Stimulated activated naive CD8-positive, alpha-beta T cell treated with anti-CD3 and anti-CD28 coated beads, Interleukin-15, Interleukin-2, amounts not matched to agents 100 U/mL and 50 U/mL, for 24 hours (primary cell): ENCODE measurements at places on chromosomes 16 and 17.

- DNase-seq, result no peak
Observed at GRCh38 chr16:79862601-79863000, 262.1 kb upstream of the MAF start.

- DNase-seq, result peak; percentile 54
Observed at GRCh38 chr16:20383106-20384029, 21.2 kb downstream of the PDILT start.

- DNase-seq, result no peak
Observed at GRCh38 chr16:88596483-88596882, 26.3 kb downstream of the ZC3H18 start.

GRCh38 chr16:179211-180092 lies 807 bp upstream of the HBQ1 start:
- no peak for DNase-seq

GRCh38 chr17:80546267-80546666 lies 1.6 kb downstream of the RPTOR start:
- no peak for DNase-seq

- no peak for DNase-seq
Observed at GRCh38 chr16:78298986-78299385, 199.5 kb downstream of the WWOX start.

GRCh38 chr17:50199803-50200456 lies 1.5 kb downstream of the COL1A1 start:
- peak; percentile 71 for DNase-seq

DNA sequence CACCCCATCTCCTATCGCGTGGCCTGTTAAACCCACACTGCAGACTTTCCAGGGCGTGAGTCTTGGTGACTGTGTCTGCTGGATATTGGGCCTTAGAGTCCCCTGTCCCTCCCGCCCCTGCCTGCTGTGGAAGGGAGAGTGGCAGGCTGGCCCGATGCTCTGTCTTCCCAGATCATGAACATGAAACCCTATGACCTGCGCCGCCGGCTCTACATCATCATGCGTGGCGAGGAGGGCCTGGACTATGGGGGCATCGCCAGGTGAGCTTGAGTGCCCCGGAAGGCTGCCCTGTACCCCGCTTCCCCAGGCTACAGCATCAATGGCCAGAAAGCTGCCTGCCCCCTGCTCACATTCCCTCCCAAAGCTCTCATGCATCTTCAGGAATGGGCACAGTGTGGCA lies 19.5 kb upstream of the CLEC18A start:
- no peak for DNase-seq

- no peak for DNase-seq
Observed at GRCh38 chr17:604765-605164, 109.9 kb downstream of the VPS53 start.

DNA sequence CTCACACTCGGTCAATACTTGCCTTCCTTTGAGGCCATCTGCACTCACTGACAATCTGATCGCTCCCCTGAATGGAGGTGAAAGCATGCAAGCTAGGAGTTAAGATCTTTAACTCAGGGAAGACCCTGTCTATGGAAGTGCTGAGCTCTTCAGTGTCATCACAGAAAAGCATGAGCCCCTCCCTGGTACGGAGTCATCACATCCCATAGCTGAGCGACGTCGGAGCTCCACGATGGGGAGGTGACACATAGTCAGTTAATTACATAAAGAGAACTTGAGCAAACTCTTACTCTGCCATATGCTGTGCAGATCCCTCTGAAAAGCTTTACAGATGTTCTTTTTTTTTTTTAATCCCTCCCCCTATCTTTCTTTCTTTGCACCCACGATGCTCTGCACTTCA lies 463.2 kb downstream of the WWOX start:
- no peak for DNase-seq

DNA sequence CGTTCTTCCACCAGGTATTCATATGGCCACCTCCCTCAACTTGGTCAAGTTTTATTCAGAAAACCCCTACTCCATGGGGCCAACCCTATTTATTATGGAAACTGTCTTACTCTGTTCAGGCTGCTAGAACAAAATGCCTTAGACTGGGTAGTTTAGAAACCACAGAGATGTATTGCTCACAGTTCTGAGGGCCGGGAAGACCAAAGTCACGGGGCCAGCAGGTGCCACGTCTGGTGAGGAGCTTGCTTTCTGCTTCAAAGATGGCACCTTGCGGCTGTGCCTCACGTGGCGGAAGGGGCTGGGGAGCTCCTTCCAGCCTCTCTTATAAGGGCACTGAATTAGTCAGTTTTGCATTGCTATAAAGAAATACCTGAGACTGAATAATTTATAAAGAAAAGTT lies 74.3 kb downstream of the AXIN2 start:
- peak; percentile 13 for DNase-seq

DNA sequence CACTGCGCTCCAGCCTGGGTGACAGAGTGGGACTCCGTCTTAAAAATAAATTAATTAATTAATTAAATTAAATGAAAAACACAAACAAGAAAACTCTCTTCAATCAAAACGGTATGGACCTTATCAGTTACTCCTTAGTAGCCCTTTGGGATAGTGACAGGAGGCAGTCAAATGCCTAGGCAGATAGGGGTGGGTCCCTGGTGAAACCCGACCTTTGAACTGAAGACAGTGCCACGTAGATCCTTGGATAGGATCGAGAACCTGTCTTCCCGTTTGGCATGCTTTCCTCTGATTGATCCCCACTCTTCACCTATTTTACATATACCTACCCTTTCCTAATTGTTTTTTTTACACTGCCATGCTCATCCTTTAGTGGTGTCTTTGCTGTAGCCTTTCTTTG lies 22.2 kb upstream of the DHRS7B start:
- DNase-seq, result no peak

DNA sequence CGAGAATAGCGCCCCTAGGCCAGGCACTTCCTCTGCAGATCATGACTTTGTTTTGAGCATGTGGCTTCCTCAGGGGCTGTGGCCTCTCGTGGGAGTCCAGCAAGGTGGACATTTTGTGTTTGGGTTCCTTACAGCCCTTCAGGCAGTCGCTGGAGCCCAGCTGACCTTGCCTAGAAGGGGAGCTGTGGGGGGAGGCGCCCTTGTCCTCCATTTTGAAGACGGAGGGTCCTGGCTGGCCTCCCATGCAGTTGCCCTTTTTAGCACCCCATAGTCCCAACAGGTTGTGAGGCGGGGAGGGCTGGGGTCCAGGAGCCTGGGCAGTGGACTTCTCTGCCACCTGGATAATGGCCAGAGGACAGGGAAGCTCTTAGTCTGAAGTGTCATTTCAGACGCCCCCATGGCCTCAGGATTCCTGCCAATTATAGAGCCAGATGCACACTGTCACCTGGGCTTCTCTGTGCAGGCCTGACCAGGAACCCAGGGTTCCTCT lies 1.4 kb downstream of the SOST start:
- no peak for DNase-seq

GRCh38 chr17:68509141-68510057 lies 2.8 kb upstream of the PRKAR1A start:
- no peak for DNase-seq

- DNase-seq, result no peak
Observed at GRCh38 chr17:3571043-3571900, 13.7 kb upstream of the TRPV3 start.

- DNase-seq, result no peak
Observed at GRCh38 chr17:57337390-57337789, 81.1 kb downstream of the MSI2 start.

DNA sequence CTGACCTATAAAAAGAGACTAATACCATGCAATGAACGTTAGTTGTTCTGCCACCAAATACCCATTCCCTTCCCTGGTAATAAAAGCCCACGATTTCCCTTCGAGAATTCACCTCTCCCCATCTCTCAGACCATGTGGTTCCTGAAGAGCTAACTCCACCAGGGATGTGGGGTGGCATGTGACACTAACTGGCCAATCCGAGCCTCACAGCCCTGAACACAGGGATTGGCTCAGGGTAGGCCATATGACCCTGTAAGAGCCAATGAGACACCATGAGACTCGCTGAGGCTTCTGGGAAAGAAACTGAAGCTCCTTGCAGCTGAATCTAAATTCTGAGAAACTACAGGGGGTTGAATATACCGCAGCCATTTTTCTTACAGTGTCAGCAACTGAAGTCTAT lies 21.1 kb downstream of the HELZ start:
- DNase-seq, result no peak

GRCh38 chr17:56658648-56659047 lies 65.1 kb downstream of the NOG start:
- no peak for DNase-seq

DNA sequence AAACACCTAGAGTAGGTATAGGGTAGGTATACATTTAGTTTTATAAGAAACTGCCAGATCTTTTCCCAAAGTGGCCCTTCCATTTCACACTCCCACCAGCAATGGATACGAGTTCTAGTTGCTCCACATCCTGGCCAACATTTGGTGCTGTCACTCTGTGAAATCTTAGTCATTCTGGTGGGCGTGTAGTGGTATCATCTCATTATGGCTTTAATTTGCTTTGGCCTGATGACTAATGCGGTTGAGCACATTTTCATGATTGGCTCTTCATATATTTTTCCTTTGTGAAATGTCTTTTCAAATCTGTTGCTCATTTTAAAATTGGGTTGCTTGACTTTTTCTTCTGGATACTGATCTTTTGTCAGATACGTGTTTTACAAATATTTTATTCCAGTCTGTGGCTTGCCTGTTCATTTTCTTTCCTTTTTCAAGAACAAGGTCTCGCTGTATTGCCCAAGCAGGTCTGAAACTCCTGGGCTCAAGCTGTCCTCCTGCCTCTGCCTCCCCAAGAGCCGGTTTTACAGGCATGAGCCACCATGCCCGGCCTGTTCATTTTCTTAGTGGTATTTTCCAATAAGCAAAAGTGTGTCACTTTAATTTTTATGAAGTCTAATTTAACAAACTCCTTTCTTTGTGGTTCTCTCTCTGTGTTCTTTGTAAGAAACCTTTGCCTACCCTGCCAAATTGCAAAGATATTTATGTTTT lies 192.4 kb downstream of the SEC14L1 start:
- DNase-seq, result peak; percentile 52

DNA sequence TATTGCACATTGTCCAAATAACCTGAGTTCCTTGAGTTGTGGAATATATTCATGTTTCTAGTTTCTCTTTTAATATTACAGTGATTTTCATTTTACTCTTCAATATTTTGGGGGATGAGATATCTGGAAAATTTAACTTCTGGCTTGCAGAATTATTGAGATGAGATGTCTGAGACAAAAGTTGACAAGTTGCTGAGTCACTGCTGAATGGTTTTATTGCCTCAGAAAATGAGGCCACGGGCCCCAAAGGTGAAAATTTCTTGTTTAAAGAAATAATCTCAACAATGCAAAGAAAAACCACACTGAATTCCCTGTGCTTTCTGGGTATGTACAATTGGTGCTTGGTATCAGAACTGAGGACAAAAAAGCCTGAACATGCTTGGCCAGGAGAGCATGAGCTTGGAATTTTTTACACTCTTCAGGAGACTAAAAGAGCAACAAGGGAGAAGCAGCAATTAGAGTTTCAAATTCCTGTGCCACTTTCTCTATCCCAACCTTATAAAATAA lies 129.2 kb upstream of the TOM1L1 start:
- no peak for DNase-seq

GRCh38 chr17:49748791-49749190 lies 15.1 kb downstream of the FAM117A start:
- peak; percentile 57 for DNase-seq

DNA sequence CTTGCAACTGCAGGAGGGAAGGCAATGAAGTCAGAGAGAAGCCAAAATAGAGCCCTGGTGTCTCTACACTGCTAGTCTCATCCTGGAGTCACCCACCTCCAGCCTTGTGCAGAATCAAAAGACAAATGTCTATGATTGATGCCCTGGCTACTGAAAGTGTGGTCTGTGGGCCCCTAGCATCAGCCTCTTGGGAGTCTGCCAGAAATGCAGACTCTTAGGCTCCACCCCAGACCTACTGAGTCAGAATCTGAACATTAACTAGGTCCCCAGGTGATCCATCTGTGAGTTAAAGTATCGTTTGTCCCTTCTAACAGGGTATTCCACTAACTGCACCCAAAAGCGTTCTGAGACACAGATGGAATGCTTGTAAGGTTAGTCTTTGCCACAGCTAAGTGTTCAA lies 21.2 kb downstream of the EARS2 start:
- DNase-seq, result no peak

DNA sequence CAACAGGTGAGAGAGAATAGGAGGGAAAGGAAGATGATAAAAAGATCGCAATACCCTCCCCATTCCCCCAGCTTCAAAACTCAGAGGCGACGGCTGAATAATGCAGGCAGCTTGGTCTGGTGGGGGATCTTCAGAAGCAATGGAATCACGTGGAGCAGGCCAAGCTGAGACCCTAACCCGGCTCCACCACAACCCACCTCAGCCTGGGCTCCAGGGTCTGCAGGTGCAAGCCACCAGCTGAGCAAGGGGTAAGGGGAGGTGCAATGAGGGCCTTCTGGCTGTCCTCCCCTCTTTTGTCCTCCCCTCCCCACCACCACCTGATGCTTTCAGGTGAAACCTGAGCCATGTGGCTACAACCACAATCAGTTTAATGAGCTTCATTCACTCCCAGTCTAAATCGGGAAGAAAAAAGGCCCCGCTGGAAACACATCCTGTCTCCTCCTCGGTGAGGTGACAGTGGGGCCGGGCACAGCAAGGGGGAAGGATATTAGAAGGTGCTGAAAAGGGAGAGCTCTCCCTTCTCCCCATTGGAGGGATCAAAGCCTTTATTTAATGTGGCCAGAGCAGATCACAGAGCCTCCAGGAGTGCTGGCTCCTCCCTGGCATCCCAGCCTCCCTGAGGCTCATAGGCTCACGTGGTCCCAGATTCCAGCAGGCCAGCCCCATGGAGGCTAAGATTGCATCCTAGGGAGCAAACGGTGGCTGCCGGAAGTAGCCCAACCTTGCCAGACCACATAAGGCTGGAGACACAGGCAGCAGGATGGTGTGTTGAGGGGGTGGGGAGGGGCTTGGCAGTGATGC lies 261.0 kb downstream of the SOX9 start:
- no peak for DNase-seq

GRCh38 chr16:75644240-75645012 lies 3.0 kb downstream of the KARS1 start:
- DNase-seq, result no peak

DNA sequence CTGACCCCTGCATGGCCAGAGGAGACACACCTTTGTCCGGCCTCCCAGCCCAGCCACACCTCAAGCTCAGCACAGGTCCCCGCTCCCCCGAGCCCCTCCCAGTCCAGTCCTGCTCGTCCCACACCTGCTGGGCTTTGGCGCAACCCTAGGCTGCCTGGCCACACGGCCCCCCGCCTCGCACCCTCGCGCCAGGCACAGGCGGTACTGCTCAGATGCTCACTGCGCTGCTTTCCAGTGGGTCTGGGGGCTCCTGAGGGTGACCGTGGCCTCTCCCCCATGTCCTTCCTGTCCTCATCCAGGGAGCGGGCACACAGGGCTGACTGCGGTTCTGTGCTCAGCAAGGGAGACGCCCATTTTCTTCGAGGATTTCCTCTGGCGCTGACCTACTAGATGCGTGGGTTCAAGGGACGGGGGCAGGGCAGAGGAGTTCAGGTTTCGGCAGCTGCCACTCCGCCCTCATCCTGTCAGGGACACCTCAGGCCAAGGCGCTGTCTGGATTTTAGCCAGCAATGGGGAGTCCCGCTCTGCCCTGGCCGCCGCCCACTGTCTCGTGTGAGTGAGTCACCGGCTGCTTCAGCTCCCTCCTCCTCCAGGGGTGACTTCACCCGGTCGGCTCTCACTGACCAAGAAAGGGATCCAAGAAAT lies 118.0 kb upstream of the ZNF469 start:
- DNase-seq, result peak; percentile 78

- DNase-seq, result no peak
Observed at GRCh38 chr16:84056933-84057332, 14.3 kb upstream of the SLC38A8 start.

- DNase-seq, result no peak
Observed at GRCh38 chr17:42547698-42548069, 5.0 kb upstream of the HSD17B1 start.

GRCh38 chr17:63075969-63076368 lies 109.9 kb downstream of the TANC2 start:
- DNase-seq, result no peak
